Stimulated activated CD4-positive, alpha-beta T cell treated with anti-CD3 and anti-CD28 coated beads, Interleukin-15, amount 100 ng/mL, for 1 hour (primary cell): ENCODE measurements at places on chromosomes 6 and 20.

GRCh38 chr20:37680420-37680819, 13.4 kb upstream of the CTNNBL1 start:
- DNase-seq, result no peak

- DNase-seq, result no peak
Measured at GRCh38 chr6:128365520-128366160, 154.8 kb downstream of the PTPRK start.

DNA sequence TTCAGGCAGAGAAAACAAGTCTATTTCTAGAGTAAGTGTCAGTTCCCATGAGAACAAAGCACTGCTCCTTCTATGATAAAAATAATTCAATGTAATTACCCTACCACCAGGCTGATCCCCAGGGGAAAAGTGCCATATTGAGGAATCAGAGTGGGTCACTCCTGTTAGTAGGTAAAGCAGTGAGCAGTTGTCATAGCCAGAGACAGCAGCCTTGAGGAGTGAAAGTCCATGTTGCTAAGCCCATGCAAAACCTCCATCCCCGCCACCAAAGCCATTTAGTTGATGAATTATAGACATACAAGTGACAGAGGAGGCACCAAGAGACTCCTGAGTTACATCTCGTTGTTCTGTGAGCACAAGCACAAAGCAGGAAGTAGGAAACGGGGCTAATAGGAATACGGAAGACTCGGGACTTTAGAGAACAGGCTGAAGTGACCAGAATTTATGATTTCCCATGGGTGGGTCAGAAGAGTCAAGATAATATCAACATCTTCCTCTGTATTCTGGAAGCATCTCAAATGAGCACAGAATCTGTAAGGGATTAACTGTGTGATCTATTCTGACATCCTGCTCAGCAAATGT, 197.9 kb downstream of the MAFB start:
- DNase-seq, result no peak

DNA sequence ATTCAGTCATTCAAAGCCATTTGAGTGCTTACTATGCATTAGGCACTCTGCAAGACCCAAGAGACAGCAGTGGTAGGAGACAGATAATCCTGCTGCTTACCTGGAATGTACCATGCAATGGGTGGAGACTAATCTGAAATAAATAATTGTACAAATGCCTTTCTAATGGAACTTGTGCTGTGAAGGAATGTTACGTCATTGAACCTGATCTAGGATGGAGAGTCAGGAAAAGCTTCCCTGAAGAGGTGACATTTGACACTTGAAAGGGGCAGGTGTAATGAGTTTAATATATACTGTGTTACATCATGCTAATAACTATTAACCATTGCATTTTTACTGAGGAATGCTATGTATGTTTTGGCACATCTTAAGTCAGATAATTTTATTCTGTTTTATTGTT, 491.0 kb upstream of the FLRT3 start:
- DNase-seq, result no peak

DNA sequence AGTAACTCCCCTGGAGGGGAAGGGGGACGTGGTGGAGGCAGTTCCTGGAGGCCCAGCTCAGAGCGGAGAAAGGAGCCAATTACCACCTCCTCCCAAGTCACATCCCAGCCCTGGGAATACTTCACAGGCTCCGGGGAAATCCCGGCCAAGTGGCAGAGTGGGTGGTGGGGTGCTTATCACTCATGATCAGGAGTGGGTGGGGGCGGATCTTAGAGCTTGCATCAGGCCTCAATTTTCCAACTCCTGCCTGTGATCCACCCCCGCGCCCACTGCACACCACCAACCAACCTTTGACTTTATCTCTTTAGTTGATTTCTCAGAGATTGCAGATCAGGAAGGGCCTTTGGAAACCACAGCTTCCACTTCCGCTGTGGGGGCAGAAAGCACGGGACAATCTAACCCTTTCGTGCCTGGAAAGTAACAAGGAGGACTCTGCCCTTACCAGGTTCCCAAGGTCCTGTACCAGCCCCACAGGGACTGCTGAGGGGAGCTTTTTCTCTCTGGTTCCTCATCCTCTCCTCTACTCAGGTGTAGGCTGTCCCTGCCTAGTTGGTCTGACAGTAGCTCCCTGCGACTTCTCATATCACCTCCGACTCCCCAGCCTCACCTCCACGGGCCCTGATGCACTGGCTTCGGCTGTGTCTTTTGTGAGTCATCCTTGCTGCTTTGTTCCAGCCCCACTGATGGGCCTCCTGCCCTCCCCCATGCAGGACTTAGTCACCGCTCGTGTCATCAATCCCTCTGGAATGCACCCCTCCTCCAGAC, 24.9 kb upstream of the IER3 start:
- peak; percentile 54 for DNase-seq
